Fibroblast of upper back skin (primary cell): ENCODE measurements at places on chromosomes 2 and 18.

DNA sequence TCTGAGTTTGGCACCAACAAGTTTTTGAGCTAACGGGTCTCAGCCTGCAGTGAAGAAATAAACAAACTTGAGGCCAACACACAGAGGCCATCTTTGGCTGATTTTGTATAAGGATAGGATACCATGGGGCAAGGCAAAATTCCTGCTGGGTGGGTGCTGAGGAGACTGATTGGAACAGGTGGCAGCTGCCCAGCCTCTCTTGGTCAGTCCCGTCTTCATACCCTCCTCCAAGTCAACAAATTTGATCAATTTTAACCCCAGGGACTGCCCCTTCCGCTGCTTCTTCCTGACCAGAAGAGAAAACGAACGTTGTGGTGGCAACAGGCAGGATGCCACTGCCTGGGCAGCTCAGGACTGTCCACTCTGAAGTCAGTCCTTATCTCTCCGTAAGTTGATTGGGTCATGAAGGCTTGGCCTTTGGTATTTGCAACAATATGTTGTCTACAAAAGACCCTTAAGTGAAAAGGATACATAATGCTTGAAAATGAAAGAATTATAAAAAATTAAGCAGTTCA lies 139.3 kb downstream of the SPP2 start:
- no peak for DNase-seq

- DNase-seq: no peak
Measured at GRCh38 chr2:74715880-74716279, 61.8 kb downstream of the SEMA4F start.

DNA sequence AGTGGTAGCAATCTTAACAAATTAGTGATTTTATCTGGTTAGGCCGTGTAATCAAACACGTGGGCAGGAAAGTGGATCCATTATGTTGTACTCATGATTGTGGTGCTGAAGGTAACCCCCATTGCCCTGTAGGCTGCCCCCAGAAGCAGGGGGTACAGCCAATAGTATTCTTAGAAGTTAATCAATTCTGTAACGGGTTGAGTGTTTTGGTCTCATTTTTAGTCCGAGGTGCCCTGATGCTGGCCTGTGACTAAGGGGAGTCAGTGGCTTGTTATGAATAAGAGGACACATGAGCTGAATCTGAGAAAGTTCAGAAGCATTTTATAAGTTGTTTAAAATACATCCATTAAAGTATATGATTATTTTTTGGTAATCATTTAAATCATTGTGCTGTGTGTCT lies 8.6 kb downstream of the EPAS1 start:
- DNase-seq: no peak

DNA sequence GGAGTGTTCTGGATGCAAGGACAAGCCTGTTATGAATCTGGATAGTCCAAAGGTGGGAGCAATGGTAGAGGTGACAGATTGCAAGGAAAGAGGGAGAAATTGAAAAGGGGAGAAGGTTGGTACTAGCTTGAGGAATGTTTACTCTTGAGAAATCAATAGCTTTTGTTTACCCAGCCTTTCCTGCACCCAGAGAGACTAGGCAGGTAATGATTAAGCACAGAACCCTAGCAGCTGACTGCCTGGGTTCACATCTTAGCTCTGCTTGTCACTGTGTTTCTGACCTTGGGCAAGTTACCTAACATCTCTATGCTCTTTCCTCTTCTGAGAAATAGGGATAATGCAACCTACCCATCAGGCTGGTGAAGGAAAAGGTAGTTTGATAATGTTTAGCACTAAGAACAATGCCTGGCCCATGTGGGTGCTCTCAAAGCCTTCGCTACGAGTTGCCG lies 178.6 kb downstream of the MGAT5 start:
- DNase-seq: no peak

DNA sequence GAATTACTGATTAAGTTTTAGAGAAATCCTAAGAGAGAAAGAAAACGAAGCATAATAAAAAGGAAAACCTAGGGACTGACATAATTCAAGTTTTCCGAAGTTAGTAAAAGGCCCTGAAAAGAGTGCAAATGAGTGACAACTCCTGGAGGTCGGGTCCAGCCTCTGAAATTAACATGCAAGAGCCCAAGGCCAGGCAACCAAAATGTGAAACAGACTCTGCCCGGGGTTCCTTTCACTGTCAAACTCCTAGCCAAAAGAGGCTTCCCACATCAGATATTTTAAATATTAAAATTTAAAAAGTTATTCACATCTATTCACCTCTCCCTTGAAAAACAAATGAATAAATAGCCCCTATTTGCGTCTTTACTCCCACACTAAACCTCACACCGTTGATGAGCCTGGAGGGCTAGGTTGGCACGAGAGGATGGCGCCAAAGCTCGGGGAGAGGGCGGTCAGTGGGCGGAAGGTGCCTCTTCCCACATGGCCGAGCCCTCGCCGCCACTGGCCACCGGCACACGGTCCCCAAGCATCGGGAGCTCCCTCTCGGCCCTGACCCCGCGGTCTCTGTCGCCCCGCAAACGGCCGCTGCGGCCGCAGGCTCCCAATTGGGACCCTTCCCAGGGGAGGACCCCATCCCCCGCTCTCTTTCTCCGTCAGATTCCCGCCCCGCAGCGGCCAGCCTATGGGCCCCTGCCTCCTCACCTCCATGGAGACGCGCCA lies 630 bp downstream of the PPM1G start:
- no peak for DNase-seq

GRCh38 chr2:174342686-174343342 lies 8.1 kb downstream of the SP9 start:
- DNase-seq: no peak

GRCh38 chr18:6107794-6108193 lies 212.5 kb upstream of the TMEM200C start:
- DNase-seq: no peak

DNA sequence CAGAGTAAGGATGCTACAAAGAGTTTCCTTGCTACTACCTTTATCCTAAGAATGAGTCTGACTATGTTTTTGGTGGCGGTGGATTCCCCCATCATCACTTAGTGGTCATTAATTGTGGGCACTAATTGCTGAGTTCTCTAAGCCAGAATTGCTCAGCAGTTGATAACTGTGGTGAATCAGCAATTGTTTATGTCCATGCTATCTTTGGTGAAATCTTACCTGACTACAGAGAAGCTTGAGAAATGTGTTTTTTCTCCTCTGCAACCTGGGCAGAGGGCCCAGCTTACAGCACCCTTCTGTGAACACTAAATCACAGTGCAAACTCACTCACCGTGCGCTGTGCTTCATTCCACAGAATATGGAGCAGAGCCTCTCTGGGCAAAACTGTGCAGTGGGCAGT lies 683.6 kb downstream of the CNTNAP5 start:
- no peak for DNase-seq

DNA sequence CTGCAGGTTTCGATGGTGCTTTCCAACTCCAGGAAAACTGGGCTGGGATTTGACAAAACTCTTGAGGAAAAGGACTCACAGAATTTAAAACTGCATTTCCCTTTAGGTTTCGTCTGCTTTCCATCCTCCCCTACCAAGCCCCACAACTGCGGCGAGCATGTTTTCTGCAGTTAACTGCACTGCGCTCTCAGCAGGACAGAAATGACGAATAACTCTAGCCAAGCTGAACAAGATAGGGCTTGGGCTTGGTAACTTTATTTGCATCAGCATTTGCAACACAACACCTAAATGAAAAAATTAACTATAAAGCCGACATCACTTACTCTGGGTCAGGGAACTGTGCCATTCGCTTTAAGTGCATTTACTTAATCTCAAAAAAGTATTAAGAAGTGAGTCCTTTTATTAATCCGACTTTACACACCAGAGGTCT lies 669 bp upstream of the PIKFYVE start:
- peak; percentile 47 for DNase-seq
